ENCODE measurements at places on chromosomes 2 and 18. TPM values are rescaled to one million over a fixed set of nuclear protein-coding genes. Genes with fewer than 3 reads are reported as not detected.

PLGLB2 gene
- 1.7 TPM for total RNA-seq

HADHB gene
- total RNA-seq: 1,919 TPM

ITPRID2 gene
- 68.4 TPM for total RNA-seq

SNORC gene
- 1.3 TPM for total RNA-seq

HOXD12 gene
- total RNA-seq: not detected

MOCOS gene
- total RNA-seq: 0.27 TPM

IL36G gene
- not detected for total RNA-seq

OTOS gene
- not detected for total RNA-seq

CKAP2L gene
- 0.10 TPM for total RNA-seq

ST8SIA3 gene
- total RNA-seq: not detected

MYOM1 gene
- 724 TPM for total RNA-seq

C2orf78 gene
- total RNA-seq: not detected

ANKRD53 gene
- total RNA-seq: 0.92 TPM

SCTR gene
- total RNA-seq: 1.0 TPM

REV1 gene
- total RNA-seq: 74.2 TPM

TCF23 gene
- 0.10 TPM for total RNA-seq

ATP6V1B1 gene
- not detected for total RNA-seq

CEP76 gene
- total RNA-seq: 3.7 TPM

NEU2 gene
- not detected for total RNA-seq

CPLX4 gene
- total RNA-seq: not detected

CSRNP3 gene
- total RNA-seq: 4.2 TPM

SNTG2 gene
- total RNA-seq: 0.77 TPM

NYAP2 gene
- not detected for total RNA-seq

MAP3K19 gene
- not detected for total RNA-seq

RGPD3 gene
- total RNA-seq: not detected

GALNT14 gene
- total RNA-seq: 0.45 TPM

FAM124B gene
- total RNA-seq: 1.2 TPM

PDE1A gene
- 16.9 TPM for total RNA-seq

COL5A2 gene
- total RNA-seq: 8.1 TPM

ANKRD30BL gene
- not detected for total RNA-seq

ALKAL2 gene
- total RNA-seq: 1.3 TPM

C2orf15 gene
- 0.30 TPM for total RNA-seq

AGXT gene
- total RNA-seq: 0.12 TPM

KHK gene
- total RNA-seq: 4.0 TPM

SP100 gene
- total RNA-seq: 69.2 TPM

PSTPIP2 gene
- 2.7 TPM for total RNA-seq

ZNF513 gene
- total RNA-seq: 6.5 TPM

SLC5A7 gene
- total RNA-seq: 0.07 TPM

CRYGD gene
- total RNA-seq: not detected

All from left ventricle myocardium superior (tissue), 1 donor.